ENCODE measurements at places on chromosomes 13 and 19.
A peak's percentile ranks its signal among the peaks of the same experiment; 100 is the strongest.

DNA sequence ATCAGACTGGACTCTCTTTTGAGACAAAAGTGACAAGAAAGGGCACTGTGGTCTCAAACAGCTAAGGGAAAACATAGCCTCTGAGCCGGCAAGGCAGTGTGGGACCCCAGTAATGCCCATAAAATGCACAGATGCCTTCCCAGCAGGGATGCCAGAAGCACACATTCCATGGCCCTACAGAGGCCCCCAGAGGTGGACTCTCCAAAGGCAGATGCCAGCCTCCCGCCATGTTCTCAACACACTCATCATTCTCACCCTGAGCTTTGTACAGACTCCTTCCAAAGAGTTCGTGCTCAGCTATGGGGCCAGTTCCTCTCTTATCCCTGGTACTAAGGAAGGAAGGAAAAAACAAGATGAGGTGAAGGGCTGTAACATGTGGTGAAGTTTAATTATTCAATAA is 67.1 kb upstream of the ATP12A start:
- no peak overlapping the region for H3K27ac ChIP-seq
- H3K27me3 ChIP-seq: peaks cover 19% of the 10 kb centered on the region
- no peaks in the 10 kb centered on the region for H3K4me1 ChIP-seq
- H3K36me3 ChIP-seq: no peaks in the 10 kb centered on the region
- no peak overlapping the region for H3K4me3 ChIP-seq

DNA sequence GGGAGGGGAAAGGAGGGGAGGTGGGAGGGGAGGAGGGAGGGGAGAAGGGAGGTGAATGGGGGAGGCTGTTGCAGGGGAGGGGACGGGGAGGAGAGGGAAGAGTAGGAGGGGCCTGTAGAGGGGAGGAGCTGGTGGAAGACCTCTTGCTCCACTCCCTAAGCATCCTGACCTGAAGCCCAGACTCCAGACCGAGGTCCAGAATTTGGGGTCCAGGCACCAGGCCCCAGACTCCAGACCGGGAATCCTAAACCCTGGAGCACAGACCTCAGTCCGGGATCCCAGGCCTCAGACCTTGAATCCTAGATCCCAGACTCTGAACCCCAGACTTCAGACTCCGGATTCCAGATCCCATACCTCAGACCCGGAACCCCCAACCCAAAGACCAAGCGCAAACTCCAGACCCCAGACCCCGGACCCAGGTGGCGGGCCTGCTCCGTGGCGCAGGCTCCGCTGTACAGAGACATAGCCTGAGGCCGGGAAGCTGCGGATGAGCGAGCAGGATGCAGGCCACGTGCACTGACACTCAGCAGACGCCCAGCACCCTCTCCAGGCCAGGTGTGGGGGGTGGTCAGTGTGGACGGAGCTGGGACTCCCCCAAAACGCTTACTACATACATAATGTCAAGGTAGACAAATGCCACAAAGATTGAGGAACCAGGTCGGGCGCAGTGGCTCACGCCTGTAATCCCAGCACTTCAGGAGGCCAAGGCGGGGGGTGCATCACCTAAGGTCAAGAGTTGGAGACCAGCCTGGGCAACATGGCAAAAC is 710 bp upstream of the BTBD2 start:
- peak; percentile 58 for DNase-seq
- H3K36me3 ChIP-seq: peaks cover 8% of the 10 kb centered on the region
- peak overlapping the region; percentile 80 for H3K4me3 ChIP-seq
- no peaks in the 10 kb centered on the region for H3K4me1 ChIP-seq
- no peaks in the 10 kb centered on the region for H3K27me3 ChIP-seq

DNA sequence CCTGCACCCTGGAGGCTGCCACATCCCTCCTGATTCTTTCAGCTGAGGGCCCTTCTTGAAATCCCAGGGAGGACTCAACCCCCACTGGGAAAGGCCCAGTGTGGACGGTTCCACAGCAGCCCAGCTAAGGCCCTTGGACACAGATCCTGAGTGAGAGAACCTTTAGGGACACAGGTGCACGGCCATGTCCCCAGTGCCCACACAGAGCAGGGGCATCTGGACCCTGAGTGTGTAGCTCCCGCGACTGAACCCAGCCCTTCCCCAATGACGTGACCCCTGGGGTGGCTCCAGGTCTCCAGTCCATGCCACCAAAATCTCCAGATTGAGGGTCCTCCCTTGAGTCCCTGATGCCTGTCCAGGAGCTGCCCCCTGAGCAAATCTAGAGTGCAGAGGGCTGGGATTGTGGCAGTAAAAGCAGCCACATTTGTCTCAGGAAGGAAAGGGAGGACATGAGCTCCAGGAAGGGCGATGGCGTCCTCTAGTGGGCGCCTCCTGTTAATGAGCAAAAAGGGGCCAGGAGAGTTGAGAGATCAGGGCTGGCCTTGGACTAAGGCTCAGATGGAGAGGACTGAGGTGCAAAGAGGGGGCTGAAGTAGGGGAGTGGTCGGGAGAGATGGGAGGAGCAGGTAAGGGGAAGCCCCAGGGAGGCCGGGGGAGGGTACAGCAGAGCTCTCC is 6.9 kb upstream of the CEACAM5 start:
- peaks cover 7% of the 10 kb centered on the region for H3K27me3 ChIP-seq
- H3K4me1 ChIP-seq: peaks cover 12% of the 10 kb centered on the region
- DNase-seq: no peak
- H3K36me3 ChIP-seq: no peaks in the 10 kb centered on the region
- H3K4me3 ChIP-seq: no peak overlapping the region
- H3K27ac ChIP-seq: peak overlapping the region; percentile 31

DNA sequence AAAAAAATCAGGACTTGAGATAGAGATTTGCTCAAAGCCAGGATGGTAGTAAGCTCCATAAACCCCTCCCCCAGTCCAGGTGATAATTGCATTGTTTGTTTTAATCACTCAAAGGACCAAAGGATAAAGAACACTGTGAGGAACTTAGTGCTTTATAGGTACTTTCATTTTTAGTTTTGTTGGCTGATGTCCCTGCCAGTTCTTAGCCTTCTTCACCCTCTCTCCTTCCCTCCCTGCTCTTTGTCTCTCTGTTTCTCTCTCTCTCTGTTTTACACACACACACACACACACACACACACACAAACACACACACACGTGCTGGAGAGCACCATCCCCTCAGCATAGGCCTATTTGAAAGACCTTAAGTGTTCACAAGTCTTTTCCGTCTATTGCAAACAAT is 5.2 kb downstream of the FRY start:
- H3K4me1 ChIP-seq: peaks cover 59% of the 10 kb centered on the region
- no peak overlapping the region for H3K4me3 ChIP-seq
- no peaks in the 10 kb centered on the region for H3K36me3 ChIP-seq
- H3K27me3 ChIP-seq: no peaks in the 10 kb centered on the region

- peaks cover 2% of the 10 kb centered on the region for H3K27me3 ChIP-seq
- H3K4me3 ChIP-seq: no peak overlapping the region
- H3K36me3 ChIP-seq: no peaks in the 10 kb centered on the region
- H3K4me1 ChIP-seq: no peaks in the 10 kb centered on the region
Observed at GRCh38 chr13:53126841-53127245, 98.2 kb downstream of the OLFM4 start.

DNA sequence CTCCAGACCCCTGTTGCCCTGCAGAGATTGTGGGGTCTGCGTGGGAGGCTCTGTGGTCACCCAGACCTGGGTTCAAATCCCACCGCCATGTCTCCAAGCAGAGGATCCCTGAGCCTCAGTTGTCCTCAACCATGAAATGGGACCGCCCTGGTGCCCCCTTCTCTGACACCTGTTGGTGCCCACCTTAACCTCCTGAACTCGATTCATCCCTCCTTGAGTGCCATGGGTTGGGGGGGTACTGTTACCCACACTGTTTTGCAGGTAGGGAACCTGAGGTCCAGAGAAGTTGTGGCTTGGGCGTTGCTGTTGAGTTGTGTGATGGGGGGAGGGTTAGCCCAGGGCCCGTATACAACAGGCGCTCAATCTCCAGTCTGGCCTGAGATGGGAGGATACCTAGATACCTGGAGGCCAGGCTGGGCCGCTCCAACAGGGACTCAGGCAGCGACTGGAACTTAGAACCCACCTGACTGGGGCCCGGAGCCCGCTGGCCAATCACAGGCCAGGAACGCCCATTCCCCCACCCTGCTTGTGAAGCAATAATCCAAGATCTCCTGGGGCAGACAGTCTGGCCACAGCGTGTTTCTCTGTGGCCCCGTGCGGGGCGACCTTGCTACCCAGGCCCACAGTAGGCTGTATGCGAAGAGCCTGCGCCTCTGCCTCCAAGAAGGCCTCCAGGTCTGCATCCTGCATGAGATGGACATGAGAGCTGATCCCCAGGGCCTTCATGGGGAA is 2.8 kb downstream of the ARID3A start:
- no peak overlapping the region for H3K27ac ChIP-seq
- peaks cover 7% of the 10 kb centered on the region for H3K36me3 ChIP-seq
- H3K4me3 ChIP-seq: no peak overlapping the region
- H3K4me1 ChIP-seq: peaks cover 13% of the 10 kb centered on the region
- peaks cover 2% of the 10 kb centered on the region for H3K27me3 ChIP-seq

DNA sequence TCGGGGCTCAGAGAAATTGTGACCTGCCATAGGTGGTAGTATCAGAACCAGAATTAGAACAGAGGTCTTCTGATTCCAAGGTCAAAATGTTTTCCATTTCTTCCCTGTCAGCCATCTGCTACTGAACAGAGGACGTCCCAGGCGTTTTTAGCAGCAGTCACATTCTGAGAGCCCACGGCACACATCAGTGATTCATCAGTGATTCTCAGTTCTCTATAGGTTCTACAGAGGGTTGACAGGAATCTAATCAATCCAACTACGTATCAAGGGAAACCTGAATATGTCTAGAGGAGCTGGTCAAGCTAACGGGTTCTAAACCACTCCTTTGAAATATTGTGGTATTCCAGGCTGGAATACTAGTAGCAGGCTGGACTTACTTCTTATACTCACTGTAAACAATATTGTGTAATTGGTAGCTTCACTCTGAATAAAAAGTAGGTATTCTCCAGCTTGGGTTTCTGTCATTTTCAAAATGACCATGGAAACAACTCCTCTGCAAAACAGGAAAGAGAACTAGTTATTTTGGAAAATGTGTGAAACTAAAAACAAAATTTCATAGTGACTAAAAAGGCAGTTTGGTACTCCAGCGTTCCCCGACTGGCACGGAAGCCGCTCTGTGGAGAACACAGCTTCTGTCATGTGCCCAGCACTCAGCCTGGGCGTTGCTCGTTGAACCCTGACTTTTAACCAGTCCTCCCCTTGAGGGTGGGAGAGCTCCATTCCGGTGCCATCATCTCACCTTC is 43.2 kb downstream of the FLT3 start:
- H3K27ac ChIP-seq: no peak overlapping the region
- no peaks in the 10 kb centered on the region for H3K27me3 ChIP-seq
- no peak overlapping the region for H3K4me3 ChIP-seq
- H3K4me1 ChIP-seq: peaks cover 19% of the 10 kb centered on the region

- peaks cover 26% of the 10 kb centered on the region for H3K27me3 ChIP-seq
- no peak overlapping the region for H3K4me3 ChIP-seq
- H3K36me3 ChIP-seq: no peaks in the 10 kb centered on the region
- no peak overlapping the region for H3K27ac ChIP-seq
Observed at GRCh38 chr19:54383330-54383729, 18.6 kb upstream of the LAIR1 start.

- no peak overlapping the region for H3K4me3 ChIP-seq
- H3K27ac ChIP-seq: no peak overlapping the region
- DNase-seq: no peak
- no peaks in the 10 kb centered on the region for H3K27me3 ChIP-seq
- H3K4me1 ChIP-seq: peaks cover under 1% of the 10 kb centered on the region
Observed at GRCh38 chr13:91356919-91357612, 9.6 kb downstream of the MIR17HG start.

DNA sequence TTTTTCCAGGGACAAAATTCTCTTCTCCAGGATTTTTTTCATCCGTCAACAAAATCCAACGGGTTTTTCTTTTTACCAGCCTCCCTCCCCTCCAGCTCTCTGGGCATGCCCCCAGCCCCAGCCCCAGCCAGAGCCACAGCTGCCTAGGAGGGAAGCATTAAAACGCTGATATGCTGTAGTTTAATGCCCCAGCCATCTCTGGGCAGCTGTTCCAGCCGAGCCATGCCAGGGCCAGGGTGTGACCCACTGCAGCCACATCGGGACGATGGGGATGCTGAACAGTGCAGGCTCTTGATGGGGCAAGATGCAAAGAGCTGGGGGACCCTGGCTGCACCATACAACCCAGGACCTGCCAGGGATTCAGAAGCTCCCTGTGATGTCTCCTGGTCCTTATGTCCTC is 32.1 kb downstream of the TSHZ3 start:
- H3K4me3 ChIP-seq: peak overlapping the region; percentile 71
- H3K27ac ChIP-seq: peak overlapping the region; percentile 76
- DNase-seq: no peak
- H3K36me3 ChIP-seq: peaks cover 14% of the 10 kb centered on the region

- peaks cover 40% of the 10 kb centered on the region for H3K4me1 ChIP-seq
- H3K4me3 ChIP-seq: peak overlapping the region; percentile 99
- H3K36me3 ChIP-seq: peaks cover 39% of the 10 kb centered on the region
- H3K27ac ChIP-seq: peak overlapping the region; percentile 99
- DNase-seq: peak; percentile 86
- H3K27me3 ChIP-seq: peaks cover 56% of the 10 kb centered on the region
Observed at GRCh38 chr19:13154241-13154778, 4.1 kb downstream of the IER2 start.

DNA sequence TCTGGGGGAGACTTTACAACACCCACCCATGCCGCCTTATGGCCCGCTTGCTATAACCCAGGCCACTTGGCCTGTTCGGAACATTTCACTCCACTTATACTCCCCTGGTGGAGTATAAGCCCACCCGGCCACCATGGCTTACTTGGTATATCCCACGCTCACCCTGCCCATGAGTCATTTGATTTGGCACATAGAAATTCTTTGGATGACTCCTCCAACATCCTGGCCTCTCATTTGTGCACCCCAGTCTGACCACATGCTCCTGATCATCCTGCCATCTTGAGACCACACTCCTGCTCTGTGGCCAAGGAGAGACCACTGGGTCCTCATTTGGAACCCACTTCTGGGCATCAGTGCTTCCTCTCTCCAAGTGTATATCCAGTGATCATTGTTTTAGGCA is 5.2 kb downstream of the SPACA6 start:
- peaks cover 93% of the 10 kb centered on the region for H3K36me3 ChIP-seq
- H3K27me3 ChIP-seq: no peaks in the 10 kb centered on the region
- peaks cover 26% of the 10 kb centered on the region for H3K4me1 ChIP-seq
- peak; percentile 29 for DNase-seq

DNA sequence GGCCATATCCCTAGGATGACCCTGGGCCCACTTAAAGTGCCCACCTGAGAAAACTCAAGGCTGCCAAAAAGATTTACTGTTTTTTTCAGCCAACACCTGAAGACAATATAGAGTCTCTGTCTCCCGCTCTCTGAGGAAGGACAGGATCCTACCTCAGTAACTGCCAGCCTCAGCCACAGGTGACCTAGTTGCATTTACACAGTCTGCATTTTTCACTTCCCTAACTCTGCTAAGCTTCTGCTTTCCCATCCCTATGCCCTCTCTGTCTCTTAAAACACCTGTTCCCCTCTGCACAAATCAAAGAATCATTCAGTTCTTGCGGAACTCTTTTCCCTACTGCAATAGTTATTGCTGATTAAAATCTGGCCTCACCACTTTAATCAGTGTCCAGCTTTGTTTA is 609.5 kb downstream of the UQCRFS1 start:
- no peak overlapping the region for H3K27ac ChIP-seq
- no peak for DNase-seq
- peaks cover 6% of the 10 kb centered on the region for H3K27me3 ChIP-seq
- peaks cover 7% of the 10 kb centered on the region for H3K36me3 ChIP-seq

- H3K36me3 ChIP-seq: no peaks in the 10 kb centered on the region
- no peak overlapping the region for H3K27ac ChIP-seq
- H3K4me1 ChIP-seq: peaks cover 8% of the 10 kb centered on the region
- peaks cover 11% of the 10 kb centered on the region for H3K27me3 ChIP-seq
- no peak overlapping the region for H3K4me3 ChIP-seq
Observed at GRCh38 chr19:48674921-48675824, 2.4 kb upstream of the NTN5 start.

GRCh38 chr19:14571695-14572490 is at the start of gene NDUFB7:
Gene NDUFB7, minus strand, starts transcription at chr19:14572066. Its CDS starts 66 bp downstream, at chr19:14572000.
- H3K27ac ChIP-seq: peak within 1 kb of the TSS; percentile 65
- H3K27me3 ChIP-seq: no peaks in the 10 kb centered on the region
- peaks cover 8% of the 10 kb centered on the region for H3K36me3 ChIP-seq
- H3K4me3 ChIP-seq: peak within 1 kb of the TSS; percentile 95
